ENCODE measurements at places on chromosomes 1 and 21.

DNA sequence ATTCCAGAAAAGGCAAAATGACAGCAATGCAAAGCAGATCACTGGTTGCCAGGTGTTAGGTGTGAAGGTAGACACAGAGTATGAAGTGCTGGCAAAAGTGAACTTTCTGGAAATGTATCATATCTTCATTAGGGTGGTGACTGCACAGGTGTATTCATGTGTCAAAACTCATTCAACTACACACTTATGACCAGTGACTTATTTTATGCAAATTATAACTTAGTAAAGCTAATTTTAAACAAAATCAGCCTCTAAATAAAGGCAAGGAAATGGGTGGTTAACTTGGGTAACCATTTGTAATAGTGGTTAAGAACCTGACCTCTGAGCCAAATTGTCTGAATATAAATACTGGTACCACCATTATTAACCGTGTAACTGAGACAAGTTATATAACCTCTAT lies 7.4 kb downstream of the COP1 start:
- no peak for DNase-seq

- no peak for DNase-seq
Measured at GRCh38 chr1:13707164-13707563, 7.2 kb downstream of the PRDM2 start.

- DNase-seq: no peak
Measured at GRCh38 chr1:20753589-20753988, 21.1 kb upstream of the SH2D5 start.

- no peak for DNase-seq
Measured at GRCh38 chr1:207878939-207879338, 32.0 kb downstream of the CD34 start.

DNA sequence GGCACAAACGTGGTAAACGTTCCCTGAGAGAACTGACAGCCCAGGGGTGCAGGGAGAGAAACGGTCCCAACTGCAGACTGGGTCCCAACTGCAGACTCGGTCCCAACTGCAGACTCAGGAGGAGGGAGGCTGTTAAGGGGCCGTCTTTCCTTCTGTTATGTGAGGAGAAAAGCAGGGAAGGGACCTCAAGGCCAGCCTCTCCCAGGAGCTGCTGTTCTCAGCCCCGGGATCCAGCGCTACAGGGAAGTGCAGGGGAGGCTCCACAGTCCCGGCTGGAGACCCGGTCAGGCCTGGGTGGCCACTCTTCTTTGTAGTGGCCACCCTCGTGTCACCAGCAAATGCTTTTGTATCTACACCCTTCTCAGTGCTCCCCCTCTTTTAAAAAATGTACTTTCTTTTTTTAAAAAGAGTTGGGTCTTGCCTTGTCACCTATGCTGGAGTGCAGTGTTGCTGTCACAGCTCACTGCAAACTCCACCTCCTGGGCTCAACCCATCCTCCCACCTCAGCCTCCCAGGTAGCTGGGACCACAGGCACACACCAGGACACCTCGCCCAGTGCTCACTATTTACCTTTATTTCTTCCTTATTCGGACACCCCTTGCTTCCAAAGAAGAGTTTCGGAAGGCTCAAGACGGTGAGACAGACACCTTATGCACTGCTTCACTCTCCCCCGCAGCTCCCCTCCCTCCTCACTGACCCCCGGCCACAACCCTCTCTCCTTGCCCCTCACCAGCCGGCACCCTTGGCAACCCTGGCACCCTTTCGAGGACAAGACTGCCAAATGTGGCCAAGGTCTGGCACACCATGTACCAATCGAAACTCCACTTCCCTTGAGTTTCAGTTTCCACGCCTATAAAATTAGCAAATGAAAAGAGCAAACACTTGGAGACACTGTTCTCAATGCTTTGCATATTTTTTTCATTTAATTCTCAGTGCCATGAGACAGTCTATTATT lies 21.8 kb downstream of the CAPN2 start:
- DNase-seq: no peak

- no peak for DNase-seq
Measured at GRCh38 chr1:56098946-56099345, 480.4 kb downstream of the PLPP3 start.

DNA sequence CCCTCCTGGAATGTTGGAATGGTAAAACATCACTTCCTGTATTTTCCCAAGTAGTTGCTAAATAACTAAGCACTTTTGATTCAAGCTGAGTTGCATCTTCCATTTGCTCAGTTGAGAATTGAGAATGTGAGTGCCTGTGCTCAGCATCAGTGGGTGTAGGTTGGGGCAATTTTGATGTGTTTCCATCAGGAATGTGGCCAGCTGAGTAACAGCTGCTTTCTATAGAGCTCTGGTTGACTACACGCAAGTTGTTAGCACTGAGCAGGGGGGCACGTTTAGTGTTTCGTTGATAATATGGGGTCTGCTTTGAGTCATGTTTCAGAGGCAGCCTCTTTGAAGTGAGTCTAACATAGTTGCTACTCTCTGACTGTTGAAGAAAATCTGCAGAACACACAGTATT lies 41.5 kb downstream of the LRRC53 start:
- DNase-seq: no peak

DNA sequence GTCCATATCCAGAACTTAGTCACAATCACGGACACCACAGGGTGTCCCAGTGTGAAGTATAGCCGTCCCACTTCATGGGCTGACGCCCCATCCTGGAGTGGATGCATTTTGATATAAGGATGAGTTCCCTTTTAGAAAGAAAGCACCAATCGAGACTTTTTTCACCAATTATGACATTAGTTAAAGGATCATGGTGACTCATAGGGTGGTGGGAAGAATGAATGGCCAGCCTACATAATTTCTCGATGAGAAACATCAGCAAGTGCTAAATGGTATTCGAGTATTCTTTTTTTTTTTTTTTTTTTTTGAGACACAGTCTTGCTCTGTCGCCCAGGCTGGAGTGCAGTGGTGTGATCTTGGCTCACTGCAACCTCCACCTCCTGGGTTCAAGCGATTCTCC lies 38.5 kb upstream of the USP1 start:
- no peak for DNase-seq

- no peak for DNase-seq
Measured at GRCh38 chr1:21909787-21910503, 27.2 kb downstream of the HSPG2 start.

Measured in effector CD4-positive, alpha-beta T cell (primary cell).